ENCODE measurements at places on chromosomes 4 and X.
A peak's percentile ranks its signal among the peaks of the same experiment; 100 is the strongest.

DNA sequence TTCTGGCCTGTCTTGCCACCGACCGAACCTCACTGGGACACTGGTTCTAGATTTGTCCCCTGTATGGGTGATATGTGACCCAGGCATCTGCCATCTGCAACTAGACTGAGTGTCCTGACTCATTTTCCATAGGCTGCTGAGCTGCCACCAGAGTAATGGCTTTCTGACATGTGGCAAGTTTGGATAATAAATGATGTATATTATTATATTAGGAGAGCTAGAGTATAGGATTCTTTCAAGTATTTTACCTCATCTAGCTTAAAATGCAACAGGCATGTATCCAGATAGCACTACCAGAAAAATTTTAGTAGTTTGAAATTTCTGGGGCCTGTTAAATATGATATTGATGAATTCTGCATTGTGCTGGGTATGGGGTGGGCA is 15.8 kb upstream of the PGRMC2 start:
- no peak for DNase-seq

- no peak for DNase-seq
Observed at GRCh38 chr4:80710748-80711451, 319.6 kb upstream of the BMP3 start.

- DNase-seq = peak; percentile 80
Observed at GRCh38 chr4:158729716-158730559, 6.7 kb upstream of the PPID start.

GRCh38 chr4:76872556-76872955 is 25.4 kb downstream of the SOWAHB start:
- no peak for DNase-seq

All from WERI-Rb-1 (cell line).